ENCODE measurements at places on chromosomes 11 and 22.

DNA sequence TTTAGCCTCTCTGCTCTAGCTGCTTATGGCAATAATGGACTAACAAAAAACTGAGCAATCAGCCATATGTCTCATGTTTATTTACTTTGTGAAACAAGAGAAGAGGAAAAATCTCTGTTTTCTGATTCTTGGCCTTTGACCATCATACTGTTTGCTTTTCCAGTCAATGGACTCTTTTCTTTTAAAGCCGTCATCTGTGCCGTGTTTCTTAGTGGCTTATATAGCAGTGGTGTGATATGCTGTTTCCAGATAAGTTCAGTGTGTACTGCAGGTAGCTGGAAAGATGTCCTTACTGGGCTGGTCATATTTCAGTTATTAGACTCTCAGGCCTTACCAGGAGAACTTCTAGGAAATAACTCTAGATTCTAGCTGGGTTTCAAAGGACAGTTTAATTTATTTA, 33.6 kb upstream of the TECTA start:
- DNase-seq, result peak; percentile 56

DNA sequence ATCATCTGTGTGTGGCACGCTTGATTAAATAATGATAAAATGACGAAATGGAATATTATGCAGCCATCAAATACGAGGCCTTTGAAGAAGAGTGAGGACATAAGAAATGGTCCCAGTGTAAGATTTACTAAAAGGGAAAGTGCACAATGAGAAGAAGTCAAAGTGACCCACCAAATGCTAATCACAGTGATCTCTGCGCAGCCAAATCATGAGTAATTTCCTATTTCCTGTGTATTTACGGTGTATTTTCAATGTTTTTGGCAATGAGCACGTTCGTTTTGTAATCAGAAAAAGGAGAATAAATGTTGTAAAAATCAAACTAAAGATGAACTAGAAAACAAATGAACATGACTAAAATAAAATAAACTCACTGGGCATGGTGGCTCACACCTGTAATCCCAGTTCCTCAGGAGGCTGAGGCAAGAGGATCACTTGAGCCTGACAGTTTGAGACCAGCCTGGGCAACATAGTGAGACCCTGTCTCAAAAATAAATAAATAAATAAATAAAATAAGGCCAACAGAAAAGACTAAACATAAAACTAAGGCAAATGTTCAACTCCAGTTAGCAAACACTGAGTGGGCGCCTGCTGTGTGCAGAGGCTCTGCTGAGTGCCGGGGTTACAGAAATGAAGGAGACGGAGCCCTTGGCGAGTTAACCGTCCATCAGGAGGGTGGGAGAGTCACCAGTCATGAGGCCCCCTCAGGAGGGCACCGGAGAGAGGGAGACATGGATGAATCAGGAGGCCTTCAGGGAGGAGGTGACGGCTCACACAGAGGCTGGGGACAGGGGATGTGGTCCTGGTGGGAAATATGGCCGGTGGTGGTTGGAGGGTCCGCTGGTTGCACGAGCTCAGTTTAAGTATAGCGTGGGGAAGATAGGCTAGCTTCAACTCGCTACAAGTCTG, 26.0 kb upstream of the CBX7 start:
- DNase-seq, result no peak

DNA sequence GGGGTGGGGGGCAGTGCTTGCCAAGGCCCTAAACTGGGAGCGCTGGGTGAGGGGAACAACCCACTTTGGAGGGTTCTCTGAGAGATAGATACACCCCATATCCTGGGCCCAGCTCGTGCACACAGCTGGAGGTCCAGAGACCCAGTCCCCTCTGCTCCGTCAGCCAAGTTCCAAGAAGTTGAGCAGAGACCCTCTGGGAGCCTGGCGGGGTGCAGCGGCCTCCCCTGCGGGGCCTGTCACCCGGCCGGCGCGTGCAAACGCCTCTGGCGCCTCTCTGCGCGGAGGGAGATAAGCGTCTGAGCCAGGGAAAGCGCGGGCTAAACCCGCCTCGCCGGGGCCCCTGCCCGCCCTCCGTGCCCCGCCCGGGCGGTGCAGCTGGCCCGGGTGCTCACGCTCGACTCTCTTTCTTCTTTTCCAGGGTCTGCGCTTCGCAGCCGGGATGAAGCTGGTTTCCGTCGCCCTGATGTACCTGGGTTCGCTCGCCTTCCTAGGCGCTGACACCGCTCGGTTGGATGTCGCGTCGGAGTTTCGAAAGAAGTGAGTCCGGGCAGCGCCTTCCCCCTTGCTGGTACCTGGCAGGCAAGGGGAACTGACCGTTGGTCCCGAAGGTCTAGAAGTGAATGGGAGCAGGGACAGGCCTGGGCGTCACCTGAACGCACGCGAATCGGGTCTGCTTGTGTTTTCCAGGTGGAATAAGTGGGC, 540 bp downstream of the ADM start:
- DNase-seq, result peak; percentile 24

GRCh38 chr11:790721-791564, 1.1 kb upstream of the CEND1 start:
- no peak for DNase-seq

DNA sequence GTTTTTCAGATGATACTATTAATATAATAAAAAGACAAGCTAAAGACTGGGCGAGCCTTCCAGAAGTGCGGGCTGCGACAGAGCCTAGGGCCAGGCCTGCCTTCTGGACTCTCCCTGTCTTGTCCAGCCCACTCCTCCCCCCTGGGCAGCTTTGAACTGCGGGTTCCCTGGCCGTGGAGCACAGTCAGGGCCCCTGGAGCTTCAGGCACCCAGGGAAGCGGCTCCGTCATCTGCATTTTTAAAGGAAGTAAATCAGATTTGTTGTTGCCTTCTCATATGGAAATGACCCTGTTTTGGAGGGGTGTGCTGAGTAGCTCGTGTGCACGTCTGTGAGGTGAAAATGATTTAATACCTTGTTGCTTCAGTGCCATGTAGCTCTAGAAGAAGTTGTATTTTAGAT, 265.3 kb downstream of the TBC1D22A start:
- DNase-seq, result no peak

DNA sequence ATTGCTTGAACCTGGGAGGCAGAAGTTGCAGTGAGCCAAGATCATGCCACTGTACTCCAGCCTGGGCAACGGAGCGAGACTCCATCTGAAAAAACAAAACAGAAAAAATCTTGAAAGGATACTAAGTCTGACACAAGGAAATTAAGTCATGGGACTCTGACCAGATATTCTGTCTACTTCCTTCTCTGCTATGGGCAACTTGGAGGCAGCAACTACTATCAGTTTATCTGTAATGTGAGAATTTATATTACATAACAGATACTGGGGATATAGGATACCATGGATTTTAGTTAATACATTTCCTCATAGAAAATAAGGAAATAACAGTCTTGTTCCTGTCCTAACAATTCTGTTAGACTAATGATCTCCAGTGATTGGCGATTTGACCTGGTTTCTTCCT, 1.6 kb upstream of the SGSM3 start:
- no peak for DNase-seq

DNA sequence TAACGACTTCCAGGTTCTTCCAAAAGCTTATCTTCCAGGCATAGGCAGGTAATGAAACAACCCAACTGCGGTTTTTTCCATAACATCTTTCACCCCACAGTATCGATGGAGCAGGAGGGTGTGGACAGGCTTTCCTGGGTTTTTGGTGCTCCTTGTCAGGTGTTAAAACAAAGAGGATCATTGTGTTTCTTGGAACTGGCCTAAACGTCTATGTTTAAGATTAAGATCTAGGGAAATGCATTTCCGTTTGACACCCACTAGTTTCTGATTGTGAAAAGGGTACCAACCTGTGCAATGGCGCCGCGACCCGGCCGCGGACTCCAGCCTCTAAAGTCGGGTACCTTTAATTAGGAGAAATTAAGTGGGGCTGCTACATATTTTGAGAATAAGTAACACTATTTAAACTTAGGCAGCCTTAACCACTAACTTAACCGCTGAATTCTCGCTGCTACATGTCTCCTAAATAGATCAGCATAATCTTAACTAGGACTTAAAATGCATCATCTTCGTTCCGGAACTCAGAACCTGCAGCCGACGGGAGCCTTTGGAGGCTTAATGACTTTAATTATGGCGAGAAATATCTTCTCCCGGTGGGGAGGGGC, 31.5 kb downstream of the C22orf31 start:
- DNase-seq, result no peak

DNA sequence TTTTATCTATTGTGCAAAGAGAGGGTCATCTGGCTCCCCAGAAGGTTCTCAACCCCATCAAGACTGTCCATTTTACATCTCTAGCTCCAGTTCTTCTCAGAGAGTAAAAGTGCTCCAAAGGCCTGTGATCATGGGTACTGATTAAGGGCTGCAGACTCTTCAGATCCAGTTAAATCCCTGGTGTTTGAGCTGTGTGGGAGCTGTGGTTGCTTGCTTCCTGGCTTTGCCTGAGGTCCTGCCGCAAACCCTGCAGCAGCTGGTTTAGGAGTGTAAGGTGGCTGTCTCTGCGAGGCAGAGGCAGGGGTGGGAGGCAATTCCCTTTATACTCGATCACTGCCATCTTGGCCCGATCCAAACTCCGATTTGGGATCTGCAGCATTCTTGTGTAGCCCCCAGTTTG, 1.2 kb downstream of the MRPL17 start:
- DNase-seq, result no peak

DNA sequence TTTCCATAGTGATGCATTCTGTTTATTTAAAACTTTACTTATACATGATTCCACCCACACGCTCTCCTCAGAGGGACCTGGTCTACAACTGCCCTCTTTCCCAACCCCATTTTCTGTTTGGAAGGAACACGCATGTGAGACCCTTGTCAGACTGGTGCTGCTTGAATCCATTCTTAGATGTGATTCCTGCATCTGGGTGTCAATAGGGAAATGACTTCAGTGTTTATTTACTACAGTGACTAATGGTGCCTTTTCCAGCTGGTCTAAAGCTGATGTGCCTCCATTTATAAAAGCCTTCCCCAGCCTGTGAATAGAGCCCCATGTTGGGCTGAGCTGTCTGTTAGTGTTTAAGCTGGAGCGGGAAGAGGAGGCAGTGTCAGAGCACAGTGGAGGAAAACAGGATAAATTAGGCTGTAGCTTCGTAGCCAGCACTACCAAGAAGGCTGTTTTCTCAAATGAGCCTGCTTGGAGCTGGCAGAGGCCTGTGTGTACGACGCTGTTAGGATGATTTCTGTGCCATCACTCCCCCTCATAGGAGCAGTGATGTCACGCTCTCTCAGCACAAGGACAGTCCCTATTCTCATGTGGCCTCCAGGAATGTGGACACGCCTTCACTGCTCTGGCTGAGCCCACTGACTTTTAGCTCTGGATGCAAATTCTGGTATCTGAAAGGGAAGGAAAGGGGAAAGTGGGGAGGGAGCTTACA, 18.9 kb upstream of the C11orf96 start:
- no peak for DNase-seq

- DNase-seq, result no peak
Observed at GRCh38 chr11:70384566-70385152, 13.7 kb upstream of the CTTN start.

- DNase-seq, result peak; percentile 92
Observed at GRCh38 chr11:124656774-124657630, 16.5 kb downstream of the SIAE start.

GRCh38 chr11:129440028-129440713, 64.5 kb downstream of the BARX2 start:
- DNase-seq, result peak; percentile 93

- DNase-seq, result no peak
Observed at GRCh38 chr11:62153087-62153395, 29.2 kb downstream of the INCENP start.

GRCh38 chr11:123421589-123421988, 8.5 kb upstream of the GRAMD1B start:
- no peak for DNase-seq

DNA sequence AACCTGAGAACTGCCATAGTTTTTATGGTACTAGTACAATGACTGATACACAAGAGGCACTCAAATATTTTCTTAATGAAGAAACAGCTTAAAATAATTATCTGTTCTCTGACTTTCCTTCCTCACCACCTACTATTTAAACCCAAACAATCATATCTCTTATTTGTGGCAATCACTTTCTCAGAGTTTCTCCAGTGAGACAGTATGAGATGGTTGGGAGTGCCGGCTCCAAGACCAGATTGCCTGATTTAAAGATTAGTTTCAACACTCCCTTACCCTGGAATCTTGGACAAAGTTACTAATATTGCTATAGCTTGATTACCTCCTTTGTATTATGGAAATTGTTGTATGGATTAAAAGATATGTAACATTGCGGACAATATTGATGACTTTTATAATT, 5.7 kb upstream of the CEP126 start:
- no peak for DNase-seq

DNA sequence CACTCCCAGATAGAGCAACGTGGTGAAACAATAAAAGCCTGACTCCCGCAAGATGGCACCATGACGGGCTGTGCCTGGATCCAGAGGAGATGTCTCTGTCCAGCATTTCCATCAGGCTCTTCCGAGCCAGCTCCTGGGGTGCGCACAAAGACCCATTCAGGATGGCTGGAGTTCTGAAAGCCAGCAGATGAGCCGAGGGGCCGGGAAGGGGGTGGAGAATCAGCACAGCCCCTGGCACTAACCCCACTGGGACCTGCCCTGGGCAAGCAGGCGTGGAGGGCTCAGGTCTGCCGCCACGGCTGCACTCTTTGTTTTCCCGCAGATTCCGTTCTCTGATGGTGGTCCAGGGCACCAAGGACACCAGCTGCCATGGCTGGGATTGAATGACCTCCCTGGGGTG, 97.2 kb upstream of the BLID start:
- no peak for DNase-seq

DNA sequence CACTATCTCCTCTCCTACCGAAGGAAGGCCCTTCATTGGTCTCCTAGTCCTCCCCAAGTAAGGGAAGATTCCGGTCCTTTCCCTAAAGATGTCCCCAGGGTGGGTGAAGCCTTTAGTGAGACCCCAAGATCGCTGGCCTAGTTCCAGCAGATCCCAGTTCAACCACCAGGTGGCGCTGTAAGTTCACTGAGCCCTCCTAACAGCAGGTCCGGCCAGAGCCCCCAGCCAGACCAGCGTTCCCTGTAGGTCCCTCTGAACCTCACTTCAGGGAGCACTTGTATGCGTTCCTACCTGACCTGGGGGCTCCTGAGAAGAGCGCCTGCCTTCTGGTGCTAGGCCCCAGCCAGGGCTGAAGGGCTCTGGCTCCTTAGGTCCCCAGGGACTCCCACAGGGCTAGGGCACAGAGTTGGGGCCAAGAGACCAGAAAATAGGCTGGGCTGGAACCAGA, 38.1 kb downstream of the LMO1 start:
- DNase-seq, result peak; percentile 72

GRCh38 chr11:8271106-8271886, 7.6 kb upstream of the LMO1 start:
- no peak for DNase-seq

DNA sequence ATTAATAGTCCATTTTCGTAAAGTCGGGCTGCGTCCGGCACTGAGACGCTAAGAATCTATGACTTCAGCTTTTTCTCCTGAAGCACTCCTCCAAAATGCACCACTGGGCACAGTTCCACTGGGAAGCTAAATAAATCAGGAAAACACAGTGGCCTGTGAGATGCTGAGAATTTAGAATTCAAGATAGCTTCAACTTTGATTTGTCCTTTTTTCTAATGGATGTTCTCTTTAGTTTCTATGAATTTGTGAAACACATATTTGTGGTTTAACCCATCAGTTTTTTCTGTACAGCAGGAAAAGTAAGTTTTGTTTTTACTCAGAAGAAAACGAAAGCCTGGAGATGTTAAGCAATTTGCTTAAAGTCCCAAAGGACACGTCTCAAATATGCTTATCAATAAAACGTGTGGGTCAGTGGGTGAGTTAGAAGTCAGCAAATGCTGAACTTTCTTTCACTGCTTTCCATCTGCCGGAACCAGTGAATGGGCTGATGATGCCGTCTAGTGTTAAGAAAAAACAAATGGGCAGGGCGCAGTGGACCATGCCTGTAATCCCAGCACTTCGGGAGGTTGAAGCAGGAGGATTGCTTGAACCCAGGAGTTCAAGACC, 40.7 kb upstream of the CLMP start:
- DNase-seq, result no peak
